ENCODE measurements at places on chromosomes 6 and 20. TPM values are rescaled to one million over a fixed set of nuclear protein-coding genes. Genes with fewer than 3 reads are reported as not detected.

The SRF gene
- 16.1 TPM for total RNA-seq

The ANKEF1 gene
- 6.9 TPM for total RNA-seq

The F13A1 gene
- total RNA-seq: not detected

The GPR63 gene
- 0.32 TPM for total RNA-seq

The VGLL2 gene
- total RNA-seq: not detected

The MUC22 gene
- not detected for total RNA-seq

The MSH5 gene
- total RNA-seq: 12.4 TPM

The SLC24A3 gene
- total RNA-seq: not detected

The OR12D1 gene
- total RNA-seq: not detected

The TREML2 gene
- not detected for total RNA-seq

The HSD17B8 gene
- 16.4 TPM for total RNA-seq

The ADTRP gene
- not detected for total RNA-seq

The TAAR8 gene
- total RNA-seq: not detected

The LY6G6F gene
- not detected for total RNA-seq

The TNFRSF6B gene
- not detected for total RNA-seq

The MDFI gene
- total RNA-seq: 0.46 TPM

The CD2AP gene
- 13.4 TPM for total RNA-seq

The MAS1 gene
- not detected for total RNA-seq

The SIRPB1 gene
- 0.17 TPM for total RNA-seq

The CLDN20 gene
- total RNA-seq: not detected

The SNAI1 gene
- 15.2 TPM for total RNA-seq
